GM06990 (cell line): ENCODE measurements at places on chromosomes 4 and X.

DNA sequence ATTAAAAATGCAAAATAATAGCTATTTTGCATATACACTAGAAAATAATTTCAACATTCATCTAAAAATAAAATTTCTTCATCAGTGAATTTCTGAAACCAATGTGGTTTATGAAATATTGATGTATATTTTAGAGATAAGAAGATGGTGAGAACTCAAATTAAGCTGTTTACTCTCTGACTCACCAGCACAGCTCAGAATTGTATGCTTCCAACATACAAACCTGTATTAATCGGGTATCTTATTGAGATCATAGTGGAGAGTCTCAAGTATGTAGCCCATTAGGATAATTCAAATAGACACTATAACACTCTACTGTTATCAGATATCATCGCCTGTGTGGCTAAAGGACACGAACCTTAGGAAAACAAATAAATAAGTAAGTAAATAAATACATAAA lies 899.5 kb upstream of the INTU start:
- DNase-seq, result no peak

DNA sequence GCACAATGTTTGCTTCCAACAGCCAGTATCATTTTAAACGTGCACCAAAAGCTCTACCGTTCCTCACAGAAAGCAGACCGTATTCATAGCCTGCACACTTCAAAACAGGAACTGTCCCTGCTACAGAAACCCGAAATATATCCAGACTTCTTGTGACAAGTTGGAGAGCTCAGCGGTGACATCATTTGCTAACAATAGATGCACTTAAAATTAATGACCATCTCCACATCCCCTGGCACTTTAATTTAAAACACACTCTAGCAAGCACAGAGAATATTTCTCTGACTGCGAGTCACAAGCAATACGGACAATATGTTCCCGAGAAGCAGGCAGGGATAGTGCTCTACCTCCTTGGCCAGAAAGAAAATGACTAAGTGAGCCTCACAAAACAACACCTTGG lies 2.5 kb downstream of the NYX start:
- no peak for DNase-seq

DNA sequence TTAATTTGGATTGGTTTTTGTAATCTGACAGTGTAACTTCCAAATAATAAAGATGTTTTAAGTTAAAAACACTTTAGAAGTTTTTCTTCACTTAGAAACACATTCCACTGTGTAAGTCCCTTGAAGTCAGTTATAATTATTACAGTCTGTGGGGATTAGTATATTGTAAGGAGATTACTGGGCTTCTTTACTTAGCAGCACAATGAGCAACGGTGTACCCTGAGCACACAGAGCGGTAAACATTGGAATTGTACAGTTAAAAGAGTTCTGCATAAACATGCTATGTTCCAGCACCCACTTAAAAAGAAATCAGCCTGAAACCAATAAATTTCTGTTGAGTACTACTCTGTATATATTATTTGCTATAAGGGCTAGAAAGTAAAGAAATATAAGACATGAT lies 44.3 kb downstream of the CCSER1 start:
- DNase-seq, result no peak

DNA sequence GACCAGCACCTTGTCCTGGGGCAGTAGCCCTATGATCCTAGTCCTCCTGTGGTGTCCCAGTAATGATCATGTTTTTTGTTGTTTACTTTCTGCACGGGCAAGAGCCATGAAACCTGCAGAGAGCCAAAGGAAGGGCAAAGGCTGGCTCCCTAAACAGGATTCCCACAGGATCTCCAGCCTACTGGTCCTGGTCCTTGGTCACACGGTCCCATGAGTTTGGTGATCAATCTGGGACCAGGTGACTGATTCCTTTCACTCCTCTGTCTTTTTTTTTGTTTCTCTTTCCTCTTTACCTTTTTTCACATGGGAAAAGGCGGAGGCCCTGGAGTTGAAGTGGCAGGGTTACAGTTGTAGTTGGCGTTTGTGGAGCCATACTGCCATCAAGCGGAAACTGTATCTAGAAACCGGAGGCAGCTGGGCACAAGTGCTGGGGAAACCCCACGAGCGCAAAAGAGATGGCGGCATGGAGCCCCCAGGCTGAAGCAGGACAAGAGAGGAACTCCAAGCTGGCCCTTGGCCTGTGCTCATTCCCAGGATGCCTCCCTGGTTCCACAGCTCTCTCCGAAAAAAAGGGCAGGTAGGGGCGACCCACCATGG lies 34.6 kb downstream of the NBDY start:
- DNase-seq, result peak; percentile 72

DNA sequence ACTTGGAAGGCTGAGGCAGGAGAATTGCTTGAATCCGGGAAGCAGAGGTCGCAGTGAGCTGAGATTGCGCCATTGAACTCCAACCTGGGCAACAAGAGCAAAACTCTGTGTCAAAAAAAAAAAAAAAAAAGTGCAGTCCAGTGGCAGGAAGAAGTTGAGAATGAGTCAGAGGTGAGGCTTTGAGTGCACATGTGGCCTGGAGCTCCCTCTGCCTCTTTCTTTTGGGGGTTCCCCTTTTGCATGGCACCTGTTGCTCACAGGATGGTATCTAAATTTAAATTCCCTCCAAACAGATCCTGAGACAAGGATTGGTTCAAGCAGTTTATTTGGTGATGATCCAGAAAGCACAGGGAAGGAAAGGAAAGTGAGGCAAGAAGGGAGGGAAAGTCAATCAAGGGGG lies 151.4 kb upstream of the STX18 start:
- DNase-seq, result peak; percentile 40

- DNase-seq, result no peak
Observed at GRCh38 chr4:151934766-151935165, 174.0 kb upstream of the GATB start.

GRCh38 chrX:64184396-64184795 lies 21.1 kb downstream of the AMER1 start:
- DNase-seq, result no peak

GRCh38 chr4:39825090-39825489 lies 127.2 kb downstream of the UBE2K start:
- DNase-seq, result no peak
